ENCODE measurements at places on chromosomes 12 and 14.

GRCh38 chr12:122102331-122102730, 23.8 kb downstream of the MLXIP start:
- DNase-seq, result no peak

DNA sequence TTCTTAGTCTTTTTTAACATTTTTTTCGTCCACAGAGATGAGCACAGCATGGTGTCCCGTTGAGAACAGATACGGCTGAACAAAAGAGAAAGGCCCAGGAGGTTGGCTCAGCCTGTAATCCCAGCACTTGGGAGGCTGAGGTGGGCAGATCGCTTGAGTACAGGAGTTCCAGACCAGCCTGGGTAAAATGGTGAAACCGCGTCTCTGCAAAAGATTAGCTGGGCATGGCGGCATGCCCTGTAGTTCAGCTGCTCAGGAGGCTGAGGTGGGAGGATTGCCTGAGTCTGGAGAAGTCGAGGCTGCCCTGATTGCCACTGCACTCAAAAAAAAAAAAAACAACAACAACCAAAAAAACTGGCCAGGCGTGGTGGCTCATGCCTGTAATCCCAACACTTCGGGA, 5.9 kb upstream of the EP400 start:
- DNase-seq, result no peak

- no peak for DNase-seq
Measured at GRCh38 chr12:3042394-3042793, 34.8 kb upstream of the TSPAN9 start.

GRCh38 chr14:100433428-100433814, 110.3 kb downstream of the SLC25A47 start:
- no peak for DNase-seq

GRCh38 chr12:61993734-61994345, 266.4 kb upstream of the USP15 start:
- peak; percentile 30 for DNase-seq

All from fibroblast of skin of right quadriceps (primary cell).